ENCODE measurements at places on chromosomes 3 and 15.

DNA sequence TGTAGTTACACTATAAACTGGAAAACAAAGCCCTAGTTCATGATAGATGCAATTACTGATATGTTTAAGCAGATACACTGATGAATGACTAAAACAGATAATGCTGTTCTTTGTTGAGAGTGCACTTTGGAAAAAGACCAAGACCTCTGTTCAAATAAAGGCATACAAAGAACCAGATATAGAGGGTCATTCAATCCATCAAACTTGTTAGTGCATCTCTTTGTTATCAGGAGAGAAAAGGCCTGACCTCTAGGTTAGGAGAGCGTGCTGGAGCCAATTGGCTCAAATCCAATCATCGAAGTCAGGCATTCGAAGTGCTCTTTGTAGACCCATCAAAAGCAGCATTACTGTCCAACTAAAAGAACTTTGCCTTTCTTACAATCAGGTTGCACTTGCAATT lies 124.2 kb downstream of the TFG start:
- DNase-seq = no peak

GRCh38 chr3:125054449-125055329 lies 1.1 kb downstream of the HEG1 start:
- peak; percentile 84 for DNase-seq

DNA sequence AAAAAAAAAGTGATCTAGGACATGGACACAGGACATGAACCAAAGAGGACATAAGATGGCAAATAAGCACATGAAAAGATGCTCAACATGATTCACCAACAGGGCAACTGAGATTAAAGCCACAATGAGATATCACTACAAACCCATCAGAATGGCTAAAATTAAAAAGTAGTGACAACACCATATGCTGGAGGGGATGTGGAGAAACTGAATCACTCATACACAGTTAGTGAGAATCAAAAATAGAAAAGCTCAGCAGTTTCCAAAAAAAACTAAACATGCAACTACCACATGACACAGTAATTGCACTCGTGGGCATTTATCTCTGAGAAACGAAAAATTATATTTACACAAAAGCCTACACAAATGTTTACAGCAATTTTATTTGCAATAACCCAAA lies 27.9 kb upstream of the ACKR4 start:
- no peak for DNase-seq

- no peak for DNase-seq
These were observed 81.5 kb downstream of the BBX start for GRCh38 chr3:107604057-107604822.

GRCh38 chr15:33636958-33637357 lies 326.2 kb downstream of the RYR3 start:
- no peak for DNase-seq

DNA sequence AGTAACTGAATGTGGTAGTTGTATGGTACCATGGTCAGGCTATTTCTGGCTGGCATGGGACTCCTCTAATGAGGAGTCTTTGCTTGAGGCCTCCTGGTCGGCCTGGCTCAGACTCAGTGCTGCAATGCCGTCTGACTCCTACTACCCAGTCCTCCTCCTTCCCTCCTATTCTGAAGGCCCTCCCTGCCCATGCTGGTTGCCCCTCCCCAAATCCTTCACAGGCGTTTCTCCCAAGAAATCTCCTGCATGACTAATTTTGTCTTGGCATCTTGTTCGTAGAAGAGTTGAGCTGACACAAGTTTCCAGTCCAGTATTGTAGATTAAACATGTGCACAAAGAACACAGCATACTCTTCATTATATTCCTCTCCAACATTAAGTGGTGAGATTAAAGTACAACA lies 115.5 kb downstream of the NFKBIZ start:
- DNase-seq = no peak

GRCh38 chr3:197511130-197511529 lies 44.6 kb downstream of the BDH1 start:
- no peak for DNase-seq

GRCh38 chr3:17831366-17831765 lies 88.9 kb upstream of the TBC1D5 start:
- no peak for DNase-seq

DNA sequence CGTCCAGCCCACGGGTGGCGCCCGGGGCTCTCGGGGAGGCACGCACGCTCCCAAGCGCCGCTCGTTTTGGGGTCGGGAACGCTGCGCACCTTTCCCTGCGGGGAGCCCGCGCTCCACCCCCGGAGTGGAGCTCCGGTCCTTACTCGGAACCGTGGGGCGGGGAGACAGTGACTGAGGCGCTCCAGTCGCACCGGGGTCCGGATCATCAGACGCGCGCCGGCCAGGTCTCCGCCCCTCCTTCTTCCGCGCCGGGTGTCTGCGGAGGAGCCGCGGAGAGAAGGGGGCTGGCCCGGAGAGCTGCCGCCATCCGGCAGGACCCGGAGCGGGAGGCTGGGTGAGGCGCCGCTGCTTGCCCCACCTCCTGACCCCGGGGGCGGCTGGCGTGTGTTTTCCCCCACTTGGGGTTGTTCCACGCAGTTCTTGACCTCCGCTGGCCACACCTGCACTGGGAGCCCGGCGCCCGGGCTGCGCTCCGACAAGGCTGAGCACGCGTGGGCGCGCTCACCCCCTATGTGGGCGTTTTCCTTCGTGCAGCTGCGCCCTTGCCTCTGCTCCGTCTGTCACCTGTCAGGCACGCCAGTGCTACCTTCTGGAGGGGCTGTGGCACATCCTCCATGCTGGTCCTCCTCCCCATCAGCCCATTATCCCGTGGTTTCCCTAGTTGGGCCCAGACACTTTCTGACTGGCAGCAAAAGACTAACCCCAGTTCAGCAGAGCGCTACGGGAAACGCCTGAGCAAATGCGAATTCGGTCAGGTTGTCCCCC lies at the start of gene MCF2L2:
MCF2L2 (minus strand) TSS at position 173 of the 765 bp plus-strand sequence. CDS start 642 bp downstream, outside the sequence.
- DNase-seq = peak; percentile 59

GRCh38 chr3:157058392-157059071 lies 101.4 kb downstream of the CCNL1 start:
- no peak for DNase-seq

GRCh38 chr3:23859839-23860382 lies 54.2 kb downstream of the UBE2E1 start:
- DNase-seq = no peak

- no peak for DNase-seq
These were observed 64.7 kb downstream of the OXSM start for GRCh38 chr3:25854635-25855034.

GRCh38 chr3:72334681-72335457 lies 513.4 kb downstream of the SHQ1 start:
- peak; percentile 40 for DNase-seq
